Fibroblast of pulmonary artery (primary cell): ENCODE measurements at places on chromosomes 2 and 18.

DNA sequence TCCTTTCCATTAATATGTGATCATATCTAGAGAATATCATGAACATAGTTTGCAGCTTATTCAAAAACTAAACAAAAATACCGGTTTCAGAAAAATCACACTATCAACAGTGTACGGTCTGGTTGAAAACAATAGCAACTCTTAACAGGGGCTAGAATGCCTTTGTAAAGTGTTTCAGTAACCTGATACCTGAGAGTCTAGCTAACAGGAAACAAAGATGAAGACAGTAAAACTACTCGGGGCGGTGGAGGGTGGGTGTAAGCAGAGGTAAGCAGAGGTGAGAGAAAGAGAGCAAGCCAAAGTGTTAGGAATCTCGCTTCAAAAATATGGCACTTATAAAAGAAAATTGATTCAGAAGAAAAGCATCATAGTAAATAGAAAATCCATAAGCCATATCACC is 109.0 kb upstream of the RGPD4 start:
- DNase-seq = no peak

GRCh38 chr2:142069251-142069888 is 61.4 kb downstream of the LRP1B start:
- DNase-seq = no peak

DNA sequence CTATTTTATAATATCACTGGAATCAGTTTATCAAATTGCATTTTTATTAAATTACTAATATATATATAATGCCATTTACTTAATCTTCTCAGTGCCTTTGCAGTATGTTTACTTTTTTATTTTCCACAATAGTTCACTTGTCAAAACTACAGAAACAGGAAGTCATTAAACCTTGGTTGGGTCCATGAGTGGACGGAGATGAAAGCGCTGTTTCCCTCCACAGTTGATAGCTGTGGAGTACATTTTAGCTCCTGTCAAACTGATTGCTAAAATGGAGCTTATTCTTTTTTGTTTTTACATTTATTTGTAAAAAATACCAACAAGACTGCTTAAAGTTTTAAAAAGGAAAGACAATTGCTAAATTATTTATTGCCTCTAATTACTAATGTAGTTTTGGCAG is 19.2 kb downstream of the MFF start:
- no peak for DNase-seq

GRCh38 chr2:7976206-7976605 is 705.6 kb upstream of the ID2 start:
- DNase-seq = no peak

- no peak for DNase-seq
These were observed 230.8 kb upstream of the SMIM21 start for GRCh38 chr18:75658330-75658729.
